GM12865 (cell line): ENCODE measurements at places on chromosomes 3 and 15.

DNA sequence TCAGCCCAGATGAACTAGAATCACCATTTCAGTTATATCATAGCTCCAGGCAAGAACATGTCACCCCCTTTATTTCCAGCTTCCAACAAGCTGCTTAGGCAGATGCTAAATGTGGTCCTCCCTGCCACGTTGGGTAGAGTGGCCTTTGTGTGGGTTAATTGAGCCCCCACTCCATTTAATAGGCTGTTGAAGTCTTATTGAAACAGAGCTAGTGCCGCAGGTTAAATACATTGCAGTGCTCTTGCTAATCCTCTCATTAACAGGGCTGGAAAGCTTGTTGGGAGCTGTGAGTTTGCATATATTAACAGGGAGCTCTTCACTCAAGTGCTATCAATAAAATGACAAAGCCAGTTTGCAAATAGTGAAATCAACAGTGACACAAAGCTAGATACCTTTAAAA lies 248.4 kb upstream of the CMC1 start:
- DNase-seq, result no peak

DNA sequence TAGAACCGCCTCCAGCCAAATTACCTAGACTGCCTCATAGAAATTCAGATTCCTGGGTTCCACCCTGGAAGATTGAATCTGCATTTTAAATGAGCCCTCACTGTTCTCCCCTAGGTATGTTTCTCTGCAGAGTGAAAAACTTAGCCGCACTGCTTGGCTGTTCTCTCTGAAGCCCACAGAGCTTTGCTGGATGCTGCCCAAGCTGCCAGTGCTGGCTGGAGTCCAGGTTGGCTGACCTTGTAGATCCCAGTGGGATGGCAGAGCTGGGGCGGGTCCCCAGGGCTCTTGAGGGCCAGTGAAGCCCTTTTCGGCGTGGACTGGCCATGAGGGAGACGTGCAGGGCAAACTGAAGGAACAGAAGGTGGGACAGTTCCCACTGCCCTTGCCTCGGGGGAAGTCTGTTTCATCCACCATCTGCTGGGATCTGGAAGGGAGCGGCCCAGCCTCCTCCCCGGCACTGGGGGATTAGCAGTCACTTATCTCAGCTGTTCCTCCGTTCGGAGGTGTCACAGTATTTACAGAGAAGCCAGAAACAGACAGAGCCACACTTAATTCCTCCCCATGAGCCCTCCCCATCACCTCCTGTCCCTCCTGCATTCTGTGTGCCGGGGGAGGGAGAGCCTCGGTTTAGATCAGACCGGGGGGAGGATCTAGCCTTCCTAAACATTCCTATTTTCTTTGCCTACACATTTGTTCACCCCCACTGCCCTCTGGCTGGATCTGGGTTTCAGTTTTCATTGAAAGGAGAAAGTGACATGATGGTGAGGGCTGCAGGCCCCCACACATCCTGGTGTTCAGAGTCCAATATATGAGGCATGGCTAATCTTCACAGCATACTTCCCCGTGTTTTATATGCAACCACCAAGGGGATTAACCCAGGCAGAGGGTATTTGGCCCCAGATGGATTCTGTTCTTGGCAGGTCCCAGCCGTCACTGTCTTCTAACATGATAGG lies 4.1 kb upstream of the ACTC1 start:
- DNase-seq, result no peak

DNA sequence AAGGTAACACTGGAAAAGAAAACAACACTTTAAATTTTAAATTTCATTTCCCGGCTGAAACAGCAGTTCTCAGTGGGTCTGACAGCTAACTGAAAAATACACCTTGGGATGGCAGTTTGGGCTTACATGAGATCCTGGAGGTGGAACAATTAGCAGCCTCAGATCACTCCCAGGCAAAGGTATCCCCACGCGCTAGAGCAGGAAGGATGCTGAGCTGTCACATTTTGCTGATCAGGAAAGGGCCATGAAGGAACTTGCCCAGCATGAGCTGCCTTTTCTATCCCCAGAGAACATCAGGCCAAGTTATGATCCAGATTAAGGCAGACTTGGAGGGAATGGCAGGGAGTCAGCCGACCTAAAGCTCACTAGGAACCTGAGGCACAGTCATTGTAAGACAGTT lies 204.8 kb upstream of the SLC2A2 start:
- DNase-seq, result no peak

DNA sequence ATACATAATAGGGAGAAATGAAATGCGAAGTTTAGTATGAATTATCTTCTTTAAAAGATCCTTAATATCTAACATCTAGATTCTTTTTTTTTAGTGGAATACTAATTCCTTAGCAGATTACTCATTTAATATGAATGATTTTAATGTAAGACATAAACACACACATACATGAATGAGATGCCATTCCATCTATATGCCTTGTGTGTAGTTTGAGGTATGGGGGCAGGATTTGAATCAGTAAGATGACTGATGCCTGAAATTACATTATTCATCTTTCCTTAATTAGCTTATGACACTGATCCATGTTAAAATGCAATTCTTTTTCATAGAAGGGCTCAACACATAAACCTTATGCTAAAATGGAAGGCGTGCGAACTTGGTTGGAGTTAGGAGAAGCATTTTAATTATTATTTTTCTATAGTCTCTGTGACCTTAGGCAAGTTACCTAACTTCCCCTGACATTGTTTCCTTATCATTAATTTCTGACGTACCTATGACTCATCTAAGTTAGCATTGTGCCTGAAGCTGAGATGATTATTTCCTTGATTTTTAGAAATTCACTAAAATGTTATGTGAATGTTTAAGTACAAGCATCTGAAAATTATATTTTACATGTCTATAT lies 10.8 kb upstream of the BNIP2 start:
- DNase-seq, result no peak

GRCh38 chr3:15629860-15630597 lies 28.5 kb downstream of the BTD start:
- DNase-seq, result peak; percentile 90

DNA sequence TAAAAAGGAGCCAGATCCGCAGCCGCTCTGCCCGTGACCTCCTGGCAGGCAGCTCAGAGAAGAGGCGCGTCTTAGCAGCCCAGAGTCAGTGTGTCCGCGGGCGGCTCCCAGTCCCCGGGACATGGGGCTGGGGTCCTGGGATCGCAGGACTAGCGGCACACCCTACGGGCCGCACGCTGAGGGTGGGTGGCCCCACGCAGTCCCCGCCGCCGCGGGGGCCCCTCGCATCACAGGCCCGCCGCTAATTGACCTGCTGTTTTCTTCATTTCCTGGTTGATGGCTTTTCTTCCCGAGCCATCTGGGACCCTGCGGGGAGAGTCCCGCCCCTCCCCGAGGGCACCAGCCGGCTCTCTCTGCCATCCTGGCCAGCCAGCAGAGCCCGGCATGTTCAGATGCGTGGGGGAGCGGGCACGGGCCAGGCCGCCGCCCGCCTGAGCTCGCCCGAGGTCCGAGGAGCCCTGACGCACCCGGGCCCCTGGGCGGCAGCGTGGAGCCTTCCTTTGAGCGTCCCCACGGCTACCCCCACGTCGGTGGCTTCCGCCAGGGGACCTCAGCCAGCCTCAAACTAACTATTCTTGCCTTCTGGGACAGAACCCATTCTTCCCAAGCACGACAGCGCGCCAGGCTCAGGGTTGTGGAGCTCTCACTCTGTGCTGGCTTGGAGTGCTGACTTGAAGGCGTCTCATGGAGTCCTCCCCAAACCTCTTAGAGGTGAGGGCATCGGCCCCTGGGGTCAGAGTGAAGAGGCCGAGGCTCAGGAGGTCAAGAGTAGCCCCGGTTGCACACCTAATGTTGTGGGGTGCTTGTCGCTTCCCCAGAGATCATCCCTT lies 34.6 kb upstream of the CACNA2D3 start:
- DNase-seq, result no peak

- DNase-seq, result no peak
Measured at GRCh38 chr3:101873619-101874018, 24.3 kb downstream of the NFKBIZ start.

DNA sequence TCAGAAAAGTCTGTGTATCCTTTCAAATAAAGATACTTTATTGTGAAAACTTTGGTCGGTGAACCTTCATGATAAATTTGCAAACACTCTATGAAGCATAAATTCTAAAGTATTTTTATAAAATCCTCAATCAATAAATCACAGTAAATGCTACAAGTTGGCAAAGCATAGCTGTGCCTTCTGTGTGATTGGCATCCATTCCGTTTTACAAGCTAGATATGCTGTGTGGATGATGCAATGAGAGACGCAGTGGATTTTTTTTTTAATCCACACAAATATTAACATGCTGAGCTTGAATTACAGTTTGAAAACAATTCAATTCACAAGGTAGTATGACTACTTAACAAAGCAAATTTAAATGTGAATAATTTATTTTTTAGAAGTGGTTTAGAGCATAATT lies 937.2 kb downstream of the ZPLD1 start:
- DNase-seq, result no peak

DNA sequence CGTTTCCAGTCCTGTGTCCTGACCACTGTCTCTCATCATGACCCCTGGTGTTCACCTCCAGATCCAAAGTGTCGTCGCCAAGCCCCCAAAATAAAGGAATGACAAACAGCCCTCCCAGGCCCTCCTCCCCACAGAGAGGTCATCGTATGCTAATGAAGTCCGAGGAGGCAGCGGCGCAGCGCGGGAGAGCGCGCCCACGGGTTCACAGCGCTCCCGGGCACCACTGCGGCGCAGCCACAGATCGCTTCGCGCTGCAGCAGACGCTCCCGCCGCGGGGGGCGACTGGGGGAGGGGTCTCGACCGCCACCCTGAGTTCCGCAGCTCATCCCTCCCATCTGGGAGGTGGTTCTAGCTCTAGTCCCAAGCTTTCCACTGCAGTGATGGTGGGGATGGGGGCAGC lies 1.3 kb downstream of the DGKG start:
- DNase-seq, result no peak

- DNase-seq, result no peak
Measured at GRCh38 chr3:9852528-9852927, 8.7 kb upstream of the RPUSD3 start.
